CD4-positive, alpha-beta memory T cell (primary cell): ENCODE measurements at places on chromosomes 16 and 17. TPM values are rescaled to one million over a fixed set of nuclear protein-coding genes. Genes with fewer than 3 reads are reported as not detected.

DNA sequence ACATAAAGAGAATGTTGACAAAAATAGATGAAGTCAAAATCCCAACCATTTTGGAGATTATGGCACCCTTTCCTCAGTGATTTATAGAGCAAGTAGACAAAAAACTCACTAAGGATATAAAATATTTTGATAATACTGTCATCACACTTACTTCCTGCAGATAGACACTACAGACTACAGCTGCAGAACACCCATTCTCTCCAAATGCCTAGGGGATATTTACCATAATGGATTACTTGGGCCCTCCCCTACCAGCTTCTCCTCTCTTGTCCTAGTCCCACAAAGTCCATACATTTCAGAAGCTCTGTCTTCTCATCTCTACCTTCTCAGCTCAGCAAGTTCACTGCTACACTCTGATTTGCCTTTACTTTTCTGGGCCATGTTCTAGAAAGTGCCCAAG is 37.2 kb upstream of the CCNF start:
- no peaks in the 10 kb centered on the region for H3K27me3 ChIP-seq
- H3K4me1 ChIP-seq: no peaks in the 10 kb centered on the region
- H3K4me3 ChIP-seq: no peak overlapping the region
- no peak overlapping the region for H3K27ac ChIP-seq
- no peaks in the 10 kb centered on the region for H3K36me3 ChIP-seq

- H3K36me3 ChIP-seq: no peaks in the 10 kb centered on the region
- H3K4me3 ChIP-seq: no peak overlapping the region
- H3K4me1 ChIP-seq: peaks cover 42% of the 10 kb centered on the region
- peak; percentile 40 for DNase-seq
- H3K27ac ChIP-seq: peak overlapping the region; percentile 15
Measured at GRCh38 chr16:87780385-87780989, 14.7 kb upstream of the KLHDC4 start.

GRCh38 chr16:6125483-6126259 is 1028.1 kb upstream of the EEF2KMT start:
- DNase-seq: no peak
- H3K36me3 ChIP-seq: no peaks in the 10 kb centered on the region
- no peaks in the 10 kb centered on the region for H3K4me1 ChIP-seq
- H3K27me3 ChIP-seq: no peaks in the 10 kb centered on the region
- H3K27ac ChIP-seq: no peak overlapping the region

GRCh38 chr16:31149332-31149731 is 534 bp downstream of the PRSS36 start:
- H3K27ac ChIP-seq: no peak overlapping the region
- H3K36me3 ChIP-seq: no peaks in the 10 kb centered on the region

DNA sequence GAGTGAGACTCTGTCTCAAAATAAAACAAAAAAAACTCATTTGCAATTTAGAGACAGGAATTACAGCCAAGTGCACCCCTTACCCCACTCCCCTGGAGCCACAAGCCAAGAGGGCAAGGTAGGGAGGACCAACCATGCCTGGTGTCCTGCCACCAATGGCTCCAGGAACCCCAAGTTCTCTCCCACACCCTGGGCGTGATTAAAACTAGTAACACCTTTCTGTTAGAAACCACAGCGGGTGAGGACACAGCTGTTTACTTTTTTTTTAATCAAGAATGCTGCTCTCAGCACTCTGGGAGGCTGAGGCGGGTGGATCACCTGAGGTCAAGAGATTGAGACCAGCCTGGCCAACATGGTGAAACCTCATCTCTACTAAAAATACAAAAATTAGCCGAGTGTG is 38.1 kb downstream of the ANKRD11 start:
- DNase-seq: peak; percentile 19
- H3K4me1 ChIP-seq: peaks cover 96% of the 10 kb centered on the region
- H3K36me3 ChIP-seq: no peaks in the 10 kb centered on the region
- no peak overlapping the region for H3K4me3 ChIP-seq

DNA sequence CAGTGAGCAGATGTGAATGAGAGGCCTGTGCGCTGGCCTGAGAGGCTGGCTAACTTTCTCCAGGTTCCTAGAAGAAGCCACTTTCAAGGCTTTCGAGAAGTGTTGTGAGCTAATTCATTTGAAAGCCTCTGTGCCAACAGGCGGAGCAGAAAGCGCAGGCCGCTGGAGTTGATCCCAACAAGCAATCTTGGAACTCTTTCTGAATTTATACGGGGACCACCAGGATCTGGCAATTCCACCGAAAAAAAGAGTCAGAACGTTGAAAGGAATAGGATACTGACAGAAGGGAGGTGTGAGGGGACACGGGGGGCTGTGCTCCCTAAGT is 71.3 kb upstream of the METRNL start:
- H3K27ac ChIP-seq: no peak overlapping the region
- no peaks in the 10 kb centered on the region for H3K36me3 ChIP-seq
- no peaks in the 10 kb centered on the region for H3K4me1 ChIP-seq
- H3K4me3 ChIP-seq: no peak overlapping the region

DNA sequence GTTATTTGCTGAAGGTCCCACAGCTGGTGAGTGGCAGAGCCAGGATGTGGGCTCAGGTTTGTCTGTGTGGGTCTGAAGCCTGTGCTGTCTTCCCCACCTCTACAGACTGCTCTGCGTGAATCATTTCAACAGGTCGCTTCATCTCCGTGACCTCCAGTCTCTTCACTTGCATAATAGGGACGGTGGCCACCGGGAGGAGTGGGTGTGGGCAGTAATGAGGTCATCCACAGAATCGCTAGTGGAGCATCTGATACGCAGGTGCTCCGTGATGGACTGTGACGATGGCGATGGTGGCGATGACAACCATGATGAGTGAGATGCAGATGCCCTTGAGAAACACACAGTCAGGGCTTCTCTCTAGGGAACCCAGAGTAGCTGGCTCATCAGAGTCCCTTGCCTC is 120.2 kb downstream of the RAP1GAP2 start:
- H3K4me3 ChIP-seq: no peak overlapping the region
- no peaks in the 10 kb centered on the region for H3K27me3 ChIP-seq
- DNase-seq: no peak
- no peak overlapping the region for H3K27ac ChIP-seq

DNA sequence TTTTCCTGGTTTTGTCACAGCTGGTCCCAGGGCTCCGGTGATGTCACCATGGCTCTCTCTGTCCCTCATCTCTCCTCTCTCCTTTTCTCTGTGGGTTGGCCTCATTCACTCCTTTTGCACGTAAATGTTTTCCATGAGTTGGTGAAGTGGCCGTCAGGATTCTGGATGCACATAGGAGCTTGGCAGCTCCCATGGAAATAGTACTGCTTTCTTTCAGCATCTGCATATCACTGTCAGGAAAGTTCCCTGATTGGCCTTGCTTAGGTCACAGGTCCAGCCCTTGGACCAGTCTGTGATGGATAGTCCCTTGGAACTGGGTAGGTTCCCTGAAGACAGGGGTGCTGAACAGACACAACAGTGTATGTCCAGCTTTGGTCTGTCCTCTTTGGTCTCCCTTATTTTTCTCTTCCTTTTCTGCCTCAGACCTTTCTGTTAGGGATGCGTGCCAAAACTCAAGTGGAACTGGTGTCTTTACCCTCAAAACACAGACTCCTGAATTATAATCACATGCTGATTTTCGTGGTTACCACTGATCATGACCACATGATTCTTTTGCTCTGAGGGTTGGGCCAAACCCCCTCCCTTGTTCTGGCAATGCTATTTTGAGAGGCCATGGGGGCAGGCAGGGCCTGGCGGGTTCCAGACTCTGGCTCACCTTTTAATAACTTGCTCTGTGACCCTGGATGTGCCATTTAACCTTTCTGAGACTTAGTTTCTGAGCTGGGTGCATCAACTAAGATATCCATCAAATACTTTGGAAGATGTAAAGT is 99.0 kb downstream of the MSI2 start:
- H3K36me3 ChIP-seq: no peaks in the 10 kb centered on the region
- H3K27me3 ChIP-seq: no peaks in the 10 kb centered on the region

- H3K27me3 ChIP-seq: no peaks in the 10 kb centered on the region
- H3K36me3 ChIP-seq: no peaks in the 10 kb centered on the region
- H3K27ac ChIP-seq: no peak overlapping the region
- DNase-seq: no peak
Measured at GRCh38 chr17:47989159-47989558, 18.2 kb downstream of the CDK5RAP3 start.

DNA sequence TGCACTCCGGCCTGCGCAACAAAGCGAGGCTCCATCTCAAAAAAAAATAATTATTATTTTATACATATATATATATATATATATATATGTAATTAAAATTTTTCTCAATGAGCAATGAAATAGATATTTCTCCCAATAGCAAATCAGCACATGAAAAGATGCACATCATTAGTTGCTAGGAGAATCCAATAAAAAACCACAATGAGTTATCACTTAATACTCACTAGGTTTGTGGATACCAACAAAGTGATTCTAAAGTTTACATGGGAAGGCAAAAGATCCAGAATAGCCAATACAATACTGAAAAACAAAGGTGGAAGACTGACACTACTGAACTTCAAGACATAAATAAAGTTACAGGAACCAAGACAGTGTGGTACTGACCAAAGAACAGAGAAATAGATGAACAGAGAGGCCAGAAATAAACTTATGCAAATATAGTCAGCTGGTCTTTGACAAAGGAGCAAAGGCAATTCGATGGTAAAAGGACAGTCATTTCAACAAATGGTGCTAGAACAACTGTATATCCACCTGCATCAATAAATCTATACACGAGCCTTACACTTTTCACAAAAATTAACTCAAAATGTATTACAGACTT is 13.6 kb downstream of the SMG6 start:
- no peaks in the 10 kb centered on the region for H3K27me3 ChIP-seq
- peaks cover 52% of the 10 kb centered on the region for H3K36me3 ChIP-seq
- DNase-seq: no peak

- no peak overlapping the region for H3K27ac ChIP-seq
- H3K4me1 ChIP-seq: no peaks in the 10 kb centered on the region
- H3K36me3 ChIP-seq: no peaks in the 10 kb centered on the region
- H3K4me3 ChIP-seq: no peak overlapping the region
- DNase-seq: no peak
Measured at GRCh38 chr16:89956505-89957215, 8.1 kb downstream of the DEF8 start.

GRCh38 chr17:44673893-44674292 is 15.7 kb downstream of the CCDC43 start:
- no peaks in the 10 kb centered on the region for H3K36me3 ChIP-seq
- H3K27ac ChIP-seq: no peak overlapping the region

DNA sequence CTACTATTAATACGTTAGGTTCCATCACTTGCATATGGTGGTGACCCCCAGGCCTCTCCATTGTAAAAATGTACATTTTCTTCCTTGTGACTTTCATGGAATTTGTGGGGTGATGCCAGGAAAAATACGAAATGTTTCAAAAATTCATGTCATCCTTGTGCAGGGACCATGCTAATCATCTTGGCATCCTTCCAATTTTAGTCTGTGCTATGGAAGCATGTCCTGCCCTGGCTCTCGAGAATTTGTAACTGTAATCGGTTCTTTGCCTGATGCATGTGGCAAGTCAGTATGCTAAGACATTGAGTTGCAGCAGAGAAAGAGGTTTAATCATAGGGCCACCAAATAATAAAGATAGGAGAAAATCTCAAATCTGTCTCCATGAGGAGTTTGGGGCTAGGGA is 14.3 kb upstream of the GINS3 start:
- peaks cover 2% of the 10 kb centered on the region for H3K27me3 ChIP-seq
- no peak for DNase-seq
- H3K27ac ChIP-seq: no peak overlapping the region

DNA sequence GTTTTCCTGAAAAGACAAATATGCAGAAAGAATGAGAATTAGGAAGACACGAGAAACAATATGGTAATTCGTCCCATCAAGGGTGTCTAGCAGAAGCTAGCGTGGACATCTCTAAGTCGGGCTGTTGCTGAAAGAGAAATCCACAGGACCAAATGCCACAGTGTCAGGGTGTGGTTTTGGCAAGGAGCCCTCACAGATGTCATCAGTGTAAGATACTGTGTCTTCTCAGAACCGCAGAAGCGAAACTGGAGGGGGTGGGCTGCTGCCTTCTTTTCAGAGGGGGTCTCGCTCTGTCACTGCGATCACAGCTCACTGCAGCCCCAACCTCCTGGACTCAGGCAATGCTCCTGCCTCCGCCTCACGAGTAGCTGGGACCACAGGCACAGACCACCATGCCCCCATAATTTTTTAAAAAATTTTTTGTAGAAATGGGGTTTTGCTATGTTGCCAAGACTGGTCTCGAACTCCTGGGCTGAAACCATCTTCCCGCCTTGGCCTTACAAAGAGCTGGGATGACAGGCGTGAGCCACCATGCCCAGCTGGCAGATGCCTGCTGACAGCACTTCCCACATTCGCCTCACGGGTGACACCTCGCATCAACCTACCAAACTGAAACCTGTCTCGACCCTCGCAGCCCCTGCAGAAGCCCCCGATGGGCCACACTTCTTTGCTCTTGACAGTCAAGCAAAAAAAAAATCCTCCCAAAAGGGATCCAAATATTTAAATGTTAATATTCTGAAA is 26.2 kb downstream of the TRAP1 start:
- no peaks in the 10 kb centered on the region for H3K27me3 ChIP-seq
- peaks cover 7% of the 10 kb centered on the region for H3K4me1 ChIP-seq
- H3K36me3 ChIP-seq: peaks cover 8% of the 10 kb centered on the region

- no peak overlapping the region for H3K4me3 ChIP-seq
- H3K36me3 ChIP-seq: peaks cover 9% of the 10 kb centered on the region
- no peaks in the 10 kb centered on the region for H3K27me3 ChIP-seq
Measured at GRCh38 chr16:68893710-68894705, 50.7 kb downstream of the TANGO6 start.

DNA sequence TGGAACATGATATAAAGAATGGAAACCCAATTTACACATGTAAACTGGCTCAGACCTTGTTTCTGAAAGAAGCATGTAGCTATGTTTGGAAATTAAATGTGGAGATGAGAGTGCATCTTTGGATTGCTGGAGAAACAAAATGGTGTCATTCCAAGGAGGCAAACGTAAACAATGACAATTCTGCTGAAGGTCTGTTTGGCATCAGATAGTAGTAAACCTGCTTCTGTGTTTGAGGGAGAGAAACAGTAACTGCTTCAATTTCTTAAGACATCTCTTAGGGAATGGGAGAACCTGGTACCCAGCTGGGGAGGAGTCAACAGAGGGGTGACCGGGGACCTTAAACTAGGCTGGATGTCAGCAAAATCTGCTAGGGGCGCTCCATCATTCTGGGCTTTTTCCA is 23.5 kb downstream of the GPRC5B start:
- H3K27ac ChIP-seq: no peak overlapping the region
- H3K36me3 ChIP-seq: no peaks in the 10 kb centered on the region
- no peak overlapping the region for H3K4me3 ChIP-seq
- no peaks in the 10 kb centered on the region for H3K27me3 ChIP-seq
- H3K4me1 ChIP-seq: no peaks in the 10 kb centered on the region

GRCh38 chr17:81323411-81323868 is 28.3 kb upstream of the SLC38A10 start:
- H3K36me3 ChIP-seq: no peaks in the 10 kb centered on the region
- no peak overlapping the region for H3K4me3 ChIP-seq
- no peaks in the 10 kb centered on the region for H3K27me3 ChIP-seq

The ZACN gene
- not detected for total RNA-seq

The LLGL1 gene
- total RNA-seq: 20.5 TPM

The TNFAIP1 gene
- 32.1 TPM for total RNA-seq

The SP6 gene
- total RNA-seq: not detected

The C16orf46 gene
- not detected for total RNA-seq

The CASKIN1 gene
- not detected for total RNA-seq

The EDC4 gene
- 144 TPM for total RNA-seq
